ENCODE measurements at places on chromosomes 3 and 15.

- no peak for DNase-seq
These were observed 39.5 kb downstream of the ZBTB38 start for GRCh38 chr3:141407825-141408224.

DNA sequence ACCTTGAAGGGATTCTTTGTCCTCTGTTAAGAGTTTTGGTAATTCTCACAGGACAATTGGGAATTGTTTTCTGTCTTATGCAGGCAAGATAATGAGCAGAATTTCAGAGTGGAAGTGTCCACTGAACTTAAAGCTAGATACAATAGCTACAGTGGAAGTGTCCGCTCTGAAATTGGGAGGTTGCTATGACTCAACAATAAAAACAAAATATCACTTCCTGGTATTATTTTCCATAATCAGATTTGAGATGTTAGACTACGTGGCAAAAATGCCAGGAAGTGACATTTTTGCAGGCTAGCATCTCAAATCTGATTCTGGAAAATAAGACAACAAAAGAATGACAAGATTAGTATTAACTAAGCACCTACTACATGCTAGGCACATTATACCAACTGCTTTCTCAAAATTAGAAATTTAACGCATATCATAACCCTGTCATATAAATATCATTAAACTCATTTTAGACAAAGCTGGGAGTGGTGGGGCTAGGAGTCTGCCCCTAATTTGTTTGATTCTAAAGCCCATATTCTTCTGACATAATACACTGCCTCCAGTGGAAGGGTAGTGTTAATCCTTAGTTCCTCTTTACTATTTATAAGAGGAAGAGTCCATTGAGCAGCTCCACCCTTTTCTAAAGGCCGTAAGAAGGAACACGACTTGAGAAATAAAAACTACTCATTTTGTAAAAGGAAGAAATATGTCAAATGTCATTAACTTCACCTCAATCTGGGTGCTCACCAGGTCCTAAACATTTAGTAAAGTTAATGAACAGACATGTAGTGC lies 266.9 kb upstream of the STT3B start:
- DNase-seq, result no peak

DNA sequence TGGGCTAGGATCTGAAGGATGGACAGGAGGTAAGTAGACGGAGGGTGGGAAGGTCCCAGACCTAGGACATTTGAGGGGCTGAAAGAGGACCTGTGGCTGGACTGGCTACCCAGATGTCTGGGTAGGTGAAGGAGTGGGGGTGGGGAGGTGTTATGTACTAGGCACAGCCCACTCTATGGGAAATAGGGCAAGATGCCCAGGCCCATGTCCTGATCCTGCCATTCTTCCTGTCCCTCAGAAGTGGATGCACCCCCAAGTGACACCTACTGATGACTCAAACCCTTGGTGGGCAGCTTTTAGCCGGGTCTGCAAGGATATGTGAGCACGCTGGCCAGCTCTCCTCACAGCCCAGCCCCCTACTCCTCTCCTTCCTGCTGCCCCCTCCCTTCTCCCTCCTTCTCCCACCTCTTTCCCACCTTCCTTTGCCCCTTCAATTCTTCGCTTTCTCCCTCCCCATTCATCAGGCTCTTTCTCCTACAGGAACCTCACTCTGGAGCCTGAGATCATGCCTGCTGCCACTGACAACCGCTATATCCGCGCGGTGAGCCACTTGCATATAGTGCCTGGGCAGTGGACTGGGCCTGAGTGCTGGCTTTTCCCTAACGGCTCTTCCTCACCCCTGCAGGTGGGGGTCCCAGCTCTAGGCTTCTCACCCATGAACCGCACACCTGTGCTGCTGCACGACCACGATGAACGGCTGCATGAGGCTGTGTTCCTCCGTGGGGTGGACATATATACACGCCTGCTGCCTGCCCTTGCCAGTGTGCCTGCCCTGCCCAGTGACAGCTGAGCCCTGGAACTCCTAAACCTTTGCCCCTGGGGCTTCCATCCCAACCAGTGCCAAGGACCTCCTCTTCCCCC lies 5.2 kb downstream of the ACY1 start:
- DNase-seq, result no peak

GRCh38 chr3:157438194-157438730 lies 1.6 kb downstream of the PTX3 start:
- no peak for DNase-seq

DNA sequence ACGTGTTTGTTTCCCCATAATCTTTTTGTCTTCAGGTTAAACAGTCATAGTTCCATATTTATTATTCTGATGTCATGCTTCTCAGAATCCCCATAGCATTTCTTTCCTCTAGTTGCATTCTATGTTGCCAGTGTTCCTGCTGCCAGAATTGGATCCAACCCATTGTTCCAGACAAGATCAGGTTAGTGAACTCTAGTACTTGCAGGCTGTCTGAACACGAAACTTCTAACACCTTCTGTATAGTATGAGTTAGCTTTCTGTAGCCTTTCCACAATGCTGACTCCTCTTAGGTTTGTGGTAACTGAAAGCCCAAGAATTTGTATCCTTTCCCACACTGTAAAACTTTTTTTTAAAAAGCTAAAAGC lies 88.0 kb upstream of the ROPN1 start:
- DNase-seq, result no peak

DNA sequence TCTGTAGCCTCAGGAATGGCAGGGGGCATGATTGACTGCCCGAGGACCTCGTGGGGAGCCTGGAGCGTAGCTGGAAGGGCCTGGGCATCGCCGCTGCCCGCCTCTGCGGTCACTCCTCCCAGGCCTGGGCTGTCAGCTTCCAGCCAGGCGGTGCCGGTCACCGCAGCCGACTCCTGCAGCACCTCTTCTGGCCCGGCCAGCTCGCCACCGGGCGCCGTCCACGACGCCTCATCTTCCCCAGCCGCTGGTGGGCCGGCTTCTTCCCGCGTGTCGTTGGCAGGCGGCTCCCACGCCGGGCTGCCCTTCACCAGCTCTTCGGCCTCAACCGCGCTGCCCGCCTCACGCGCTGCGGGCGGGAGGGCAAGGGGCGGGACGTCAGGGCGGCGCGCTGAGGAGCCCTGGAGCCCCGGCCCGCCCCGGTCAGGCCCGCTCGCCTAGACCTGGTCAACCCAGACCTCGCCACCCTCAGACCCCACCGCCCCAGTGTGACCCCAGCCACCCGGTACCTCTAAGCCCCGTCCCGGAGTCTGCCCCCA lies 1.0 kb downstream of the CSPG5 start:
- DNase-seq, result no peak

GRCh38 chr3:4149296-4149695 lies 153.9 kb upstream of the SETMAR start:
- no peak for DNase-seq

GRCh38 chr3:45026038-45026437 lies at the start of gene CLEC3B:
Gene CLEC3B, plus strand, starts transcription at chr3:45026303. Its CDS starts 60 bp downstream, at chr3:45026363.
- DNase-seq, result no peak

DNA sequence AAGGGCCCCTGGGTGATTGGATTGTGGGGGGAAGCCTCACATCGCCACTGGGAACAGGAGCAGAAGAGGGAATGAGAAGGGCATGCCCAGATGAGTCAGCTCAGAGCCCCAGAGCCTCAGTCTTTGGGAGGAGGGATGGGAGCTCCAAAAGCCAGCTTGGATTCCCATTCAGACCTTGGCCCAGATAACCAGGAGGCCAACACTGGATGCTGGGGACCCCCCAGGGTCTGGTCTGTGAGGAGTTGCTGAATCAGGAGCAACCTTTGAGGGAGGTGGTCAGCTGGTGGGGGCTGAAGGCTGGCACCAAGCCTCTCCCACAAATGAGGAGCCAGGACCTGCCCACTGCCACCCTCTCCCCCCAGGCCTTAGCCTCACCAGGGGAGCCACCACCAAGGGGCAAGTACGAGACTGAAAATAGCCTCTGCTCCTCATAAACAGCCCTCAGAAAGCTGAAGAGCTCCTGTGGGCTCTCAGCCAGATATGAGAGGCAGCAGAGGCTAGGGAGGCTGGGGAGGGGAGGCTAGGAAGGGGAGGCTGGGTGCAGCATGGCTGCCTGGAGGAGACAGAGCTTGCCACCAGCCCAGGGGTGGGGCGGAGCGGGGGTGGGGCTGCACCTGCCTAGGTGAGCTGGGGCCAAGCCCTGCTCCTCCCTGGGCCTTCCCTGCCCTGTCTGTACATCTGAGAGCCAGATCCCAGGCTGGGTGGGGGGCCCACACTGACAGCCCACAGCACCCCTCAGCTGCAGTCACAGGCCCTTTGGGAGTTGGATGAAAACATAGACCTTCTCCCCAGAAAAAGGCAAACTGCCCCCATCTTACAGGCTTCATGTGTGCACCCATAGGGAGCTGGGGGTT lies 99.8 kb downstream of the SEC22A start:
- no peak for DNase-seq

- no peak for DNase-seq
These were observed 134.3 kb downstream of the CGGBP1 start for GRCh38 chr3:87924485-87924884.

DNA sequence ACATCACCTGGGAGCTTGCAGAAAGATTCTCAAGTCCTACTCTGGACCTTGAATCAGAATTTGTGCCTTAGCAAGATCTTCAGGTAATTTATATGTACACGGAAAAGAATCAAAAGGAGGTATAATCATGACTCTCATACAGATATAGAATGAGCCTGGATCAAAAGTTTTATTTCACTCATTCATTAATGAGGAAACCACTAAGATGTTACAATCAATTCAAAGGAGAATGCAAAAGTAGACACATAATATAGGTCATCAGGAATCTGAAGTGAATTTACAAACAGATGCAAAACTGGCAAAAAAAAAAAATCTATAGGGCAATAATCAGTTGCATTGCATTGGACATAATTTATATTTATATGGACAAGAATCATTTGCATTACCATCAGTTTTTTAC lies 195.4 kb upstream of the TLE3 start:
- DNase-seq, result no peak

DNA sequence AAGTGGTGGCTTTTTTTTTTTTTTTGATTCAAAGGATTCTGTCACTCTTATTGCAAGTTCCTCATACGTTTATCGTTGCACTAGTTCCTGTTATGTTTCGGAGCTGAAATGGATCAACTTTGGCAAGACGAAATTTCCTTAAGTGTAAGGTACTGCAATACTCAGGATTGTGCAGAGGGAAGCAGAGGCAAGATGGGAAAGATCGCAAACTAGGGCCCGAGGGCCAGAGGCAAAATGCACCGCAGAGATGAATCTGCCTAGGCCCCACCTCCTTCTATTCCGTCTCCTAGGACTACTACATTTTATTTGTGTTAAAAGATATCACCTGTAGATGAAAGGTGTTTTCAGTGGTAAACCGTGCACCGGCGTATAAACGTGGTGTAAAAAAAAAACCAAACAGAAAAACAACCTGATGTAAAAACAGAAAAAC lies 331 bp downstream of the RNU6-1 start:
- DNase-seq, result no peak

- DNase-seq, result no peak
These were observed 38.2 kb downstream of the CORO2B start for GRCh38 chr15:68617001-68617400.

GRCh38 chr3:35787936-35788335 lies 148.6 kb downstream of the ARPP21 start:
- no peak for DNase-seq

GRCh38 chr15:95866711-95867440 lies 463.6 kb upstream of the NR2F2 start:
- no peak for DNase-seq

- DNase-seq, result no peak
These were observed 202.8 kb upstream of the UBE2E1 start for GRCh38 chr3:23602971-23603370.

Measured in activated CD8-positive, alpha-beta memory T cell treated with anti-CD3 and anti-CD28 coated beads for 48 hours (primary cell).